ENCODE measurements at places on chromosomes 1 and 21.

GRCh38 chr1:175792136-175792535, 48.7 kb upstream of the TNR start:
- DNase-seq, result no peak

DNA sequence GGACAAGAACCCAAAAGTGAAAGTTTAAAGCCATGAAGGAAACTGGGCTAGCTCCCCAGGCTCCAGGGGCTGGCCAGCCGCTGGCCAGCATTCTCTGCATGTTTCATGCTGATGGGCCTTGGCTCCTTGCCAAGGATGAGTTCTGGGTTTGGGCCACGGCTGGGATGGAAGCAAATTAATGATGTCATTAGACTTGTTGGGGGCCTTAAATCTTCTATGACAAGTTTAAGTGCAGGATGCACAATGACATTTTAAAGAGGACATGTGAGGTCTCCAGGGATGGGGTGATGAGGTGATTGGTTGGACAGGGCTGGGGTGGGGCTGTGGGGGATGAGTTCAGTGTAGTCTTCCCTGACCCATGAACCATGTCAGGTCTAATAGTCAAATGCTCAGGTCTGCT, 199.6 kb downstream of the TRABD2B start:
- DNase-seq, result no peak

- no peak for DNase-seq
Observed at GRCh38 chr1:82395440-82395839, 594.7 kb downstream of the ADGRL2 start.

GRCh38 chr1:41870076-41870562, 48.6 kb downstream of the HIVEP3 start:
- no peak for DNase-seq

- no peak for DNase-seq
Observed at GRCh38 chr1:16042096-16042495, 1.5 kb upstream of the CLCNKB start.

DNA sequence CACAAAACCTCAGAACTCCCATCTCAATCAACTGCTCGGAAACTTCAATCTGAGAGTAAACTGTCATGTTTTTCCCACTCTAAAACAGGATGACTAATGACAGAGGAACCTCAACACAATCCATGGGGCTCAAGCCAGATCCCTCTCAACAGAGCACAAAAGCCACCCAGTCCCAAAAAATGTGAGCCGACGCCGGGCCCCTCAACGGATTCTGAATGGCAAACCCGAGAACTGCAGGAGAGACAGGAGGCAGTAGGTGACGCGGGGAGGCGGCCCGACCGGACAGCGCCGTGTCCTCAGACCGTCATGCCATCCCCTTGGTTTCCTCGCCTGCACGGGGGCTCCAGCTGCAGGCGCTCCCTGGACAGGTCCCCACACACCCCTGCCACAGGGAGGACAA, 53.4 kb downstream of the SSBP3 start:
- DNase-seq, result no peak

DNA sequence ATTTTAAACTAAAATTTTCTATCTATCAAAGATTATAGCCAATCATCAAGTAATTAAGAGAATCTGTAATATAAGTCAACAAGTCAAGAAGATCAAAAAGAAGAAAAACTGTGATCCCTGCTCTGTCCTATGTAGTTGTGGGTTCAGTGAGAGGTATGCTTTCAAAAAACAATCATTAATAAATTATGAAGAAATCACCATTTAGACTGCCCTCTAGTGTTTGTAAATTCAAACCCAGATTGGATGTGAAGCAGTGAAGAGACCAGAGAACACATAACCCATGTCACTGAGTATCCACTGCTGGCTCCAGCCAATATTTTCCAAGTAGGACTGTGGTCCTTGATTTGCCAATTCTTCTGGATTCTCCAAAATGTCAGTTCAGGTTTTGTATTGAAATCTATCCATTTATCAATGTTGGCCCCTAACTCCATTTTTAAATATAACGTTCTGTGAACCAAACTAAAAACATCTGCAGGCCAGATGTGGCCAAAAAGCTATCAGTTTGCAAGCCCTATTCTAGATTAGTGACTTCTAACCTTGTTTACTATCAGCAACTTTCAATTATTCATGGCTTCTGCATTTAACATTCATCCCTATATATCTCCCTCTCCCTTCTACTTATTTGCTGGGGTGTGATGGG, 467.5 kb upstream of the CXADR start:
- no peak for DNase-seq

DNA sequence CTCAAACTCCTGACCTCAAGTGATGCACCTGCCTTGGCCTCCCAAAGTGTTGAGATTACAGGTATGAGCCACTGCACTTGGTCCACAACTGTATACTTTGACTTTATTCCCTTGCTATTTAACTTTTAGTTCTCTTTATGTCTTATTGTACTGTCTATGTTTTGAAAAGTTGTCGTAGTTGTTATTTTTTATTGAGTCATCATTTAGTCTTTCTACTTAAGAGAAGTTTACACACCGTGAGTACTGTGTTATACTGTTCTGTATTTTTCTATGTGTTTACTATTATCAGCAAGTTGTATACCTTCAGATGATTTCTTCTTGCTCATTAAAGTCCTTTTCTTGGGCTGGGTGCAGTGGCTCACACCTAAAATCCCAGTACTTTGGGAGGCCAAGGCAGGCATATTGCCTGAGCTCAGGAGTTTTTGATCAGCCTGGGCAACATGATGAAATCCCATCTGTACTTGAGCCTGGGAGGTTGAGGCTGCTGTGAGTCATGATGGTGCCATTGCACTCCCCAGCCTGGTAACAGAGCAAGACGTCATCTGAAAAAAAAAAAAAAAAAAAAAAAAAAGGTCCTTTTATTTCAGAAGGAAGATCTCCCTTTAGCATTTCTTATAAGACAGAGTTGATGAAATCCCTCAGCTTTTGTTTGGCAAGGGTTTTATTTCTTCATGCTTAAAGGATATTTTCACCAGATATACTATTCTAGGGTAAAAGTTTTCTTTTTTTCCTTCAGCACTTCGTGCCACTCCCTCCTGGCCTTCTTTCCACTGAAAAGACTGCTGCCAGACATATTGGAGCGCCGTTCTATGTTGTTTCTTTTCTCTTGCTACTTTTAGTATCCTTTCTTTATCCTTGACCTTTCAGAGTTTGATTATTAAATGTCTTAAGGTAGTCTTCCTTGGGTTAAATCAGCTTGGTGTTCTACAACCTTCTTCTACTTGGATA, 47.6 kb downstream of the TNFSF18 start:
- no peak for DNase-seq

DNA sequence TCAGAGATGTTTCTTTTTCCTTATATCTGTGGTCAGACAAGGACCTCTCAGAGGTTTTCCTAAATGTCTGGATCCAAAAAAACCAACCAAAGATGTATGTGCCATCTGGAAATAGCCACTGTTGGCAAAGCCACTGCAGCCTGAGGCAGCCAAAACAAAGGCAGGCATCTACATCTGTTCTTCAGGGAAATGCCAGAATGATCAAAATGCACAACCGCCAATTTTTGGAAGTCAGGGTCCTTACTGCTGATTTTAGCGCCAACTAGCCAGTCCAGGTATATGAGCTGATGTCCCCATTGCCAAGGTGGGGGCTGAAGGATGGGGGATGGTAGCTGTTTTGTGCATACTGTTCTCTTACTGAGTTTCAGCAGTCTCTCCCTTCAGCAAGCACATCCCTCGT, 45.9 kb downstream of the SYT14 start:
- DNase-seq, result no peak

DNA sequence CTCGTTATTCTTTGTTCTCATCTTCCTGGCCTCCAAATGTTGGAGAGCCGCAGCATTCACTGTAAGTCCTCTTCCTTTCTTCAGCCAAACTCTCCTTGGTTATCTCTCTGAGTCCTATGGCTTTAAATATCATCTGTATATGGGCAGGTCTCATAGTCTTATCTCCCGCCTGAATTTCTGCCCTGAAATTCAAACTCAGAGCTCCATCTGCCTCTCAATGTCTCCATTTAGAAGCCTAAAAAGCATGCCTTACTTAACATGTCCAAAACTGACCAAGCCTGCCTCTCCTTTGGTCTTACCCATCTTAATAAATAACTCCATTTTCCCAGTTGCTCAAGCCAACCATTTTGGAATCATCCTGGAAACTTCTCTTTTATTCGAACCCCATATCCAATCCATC, 80.7 kb downstream of the DHRS3 start:
- no peak for DNase-seq

GRCh38 chr1:221937155-221937953, 195.5 kb upstream of the DUSP10 start:
- DNase-seq, result no peak

- DNase-seq, result no peak
Observed at GRCh38 chr1:203627851-203628200, 1.2 kb downstream of the ATP2B4 start.

DNA sequence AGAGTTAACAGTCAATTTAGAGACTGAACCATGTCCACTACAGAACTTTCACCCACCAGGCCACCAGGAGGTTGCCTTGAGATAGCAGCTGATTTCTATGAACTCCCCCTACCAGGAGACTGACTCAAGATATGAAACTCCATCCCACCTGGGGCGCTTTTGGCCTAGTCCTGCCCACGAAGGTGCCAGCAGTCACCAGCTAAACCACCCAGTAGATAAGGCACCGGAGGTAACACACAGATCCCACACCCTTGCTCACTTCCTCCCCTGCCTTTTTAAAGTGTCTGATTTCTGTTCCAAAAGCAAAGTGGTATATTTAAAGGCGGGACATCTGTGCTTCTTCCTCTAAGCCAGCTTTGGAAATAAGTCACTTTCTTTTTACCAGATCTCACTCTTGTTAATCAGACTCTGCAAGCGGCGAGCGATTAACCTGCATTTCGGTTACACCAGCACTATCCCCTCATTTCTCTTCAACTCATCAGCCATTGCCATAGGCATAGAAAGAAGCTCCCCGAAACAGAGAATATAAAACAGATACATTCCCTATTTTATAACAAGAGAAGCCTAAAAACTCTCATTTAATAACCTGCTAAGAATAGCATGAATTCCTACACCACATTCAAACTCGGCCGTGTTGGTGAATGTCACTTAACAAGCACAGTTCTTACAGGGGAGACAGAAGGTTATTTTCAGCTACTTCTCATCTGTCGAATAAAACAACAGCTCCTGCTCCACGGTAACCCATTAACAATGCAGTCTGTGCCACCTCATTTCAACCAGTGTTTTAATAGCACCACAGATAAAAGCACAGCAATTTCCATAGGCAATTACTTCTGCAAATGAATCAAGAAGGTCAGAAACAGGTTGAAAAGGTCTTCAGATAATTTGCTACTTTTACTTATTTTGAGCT, 318.1 kb downstream of the KCNH1 start:
- DNase-seq, result no peak

GRCh38 chr21:24590261-24590660, 1017.0 kb downstream of the MRPL39 start:
- DNase-seq, result no peak

DNA sequence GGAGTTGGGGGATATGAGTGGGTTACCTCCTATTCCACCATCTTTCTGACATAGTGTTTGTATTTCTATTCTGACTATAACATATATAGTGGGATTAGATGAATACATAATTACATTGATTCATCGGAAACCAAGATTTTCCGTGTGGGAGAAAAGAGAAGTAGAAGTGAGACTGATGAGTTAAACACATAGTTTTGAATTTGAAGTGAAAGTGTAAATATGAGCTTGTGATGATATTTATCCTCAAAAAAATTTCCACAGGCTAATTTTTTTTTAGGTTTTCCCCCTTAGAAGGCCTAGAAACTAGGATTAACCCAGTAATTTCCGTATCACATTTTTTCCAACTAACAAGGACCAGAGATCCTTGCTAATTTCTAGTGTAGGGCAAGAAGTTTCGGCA, 6.9 kb downstream of the CD1B start:
- DNase-seq, result no peak

GRCh38 chr1:202068596-202068995, 54.1 kb upstream of the GPR37L1 start:
- no peak for DNase-seq

GRCh38 chr1:207172321-207172720, 68.3 kb downstream of the C4BPA start:
- DNase-seq, result no peak

- DNase-seq, result no peak
Observed at GRCh38 chr1:181255270-181255929, 166.9 kb downstream of the IER5 start.

- no peak for DNase-seq
Observed at GRCh38 chr1:2208309-2209239, 14.0 kb upstream of the FAAP20 start.

- DNase-seq, result no peak
Observed at GRCh38 chr1:150927624-150928023, 1.5 kb downstream of the SETDB1 start.

DNA sequence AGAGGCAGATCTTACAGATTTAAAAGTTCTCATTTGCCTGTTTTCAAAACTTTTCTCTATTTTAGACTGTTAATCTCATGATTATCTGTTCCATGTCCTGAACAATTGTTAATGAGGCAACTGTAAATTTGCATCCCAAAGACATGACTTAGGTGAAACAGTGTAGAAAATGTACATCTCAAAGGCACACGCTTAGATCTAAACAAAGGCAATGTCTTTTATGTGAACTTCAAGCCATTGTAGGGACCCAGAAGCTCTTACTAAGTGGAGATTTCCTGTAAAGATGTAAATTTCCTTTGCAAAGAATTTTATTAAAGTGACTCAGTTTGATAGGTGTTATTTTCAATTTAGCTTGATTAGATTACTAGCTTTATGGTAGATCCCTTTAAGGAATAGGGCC, 125.2 kb upstream of the F3 start:
- no peak for DNase-seq

GRCh38 chr1:228175316-228176023, 9.9 kb downstream of the IBA57 start:
- DNase-seq, result no peak

DNA sequence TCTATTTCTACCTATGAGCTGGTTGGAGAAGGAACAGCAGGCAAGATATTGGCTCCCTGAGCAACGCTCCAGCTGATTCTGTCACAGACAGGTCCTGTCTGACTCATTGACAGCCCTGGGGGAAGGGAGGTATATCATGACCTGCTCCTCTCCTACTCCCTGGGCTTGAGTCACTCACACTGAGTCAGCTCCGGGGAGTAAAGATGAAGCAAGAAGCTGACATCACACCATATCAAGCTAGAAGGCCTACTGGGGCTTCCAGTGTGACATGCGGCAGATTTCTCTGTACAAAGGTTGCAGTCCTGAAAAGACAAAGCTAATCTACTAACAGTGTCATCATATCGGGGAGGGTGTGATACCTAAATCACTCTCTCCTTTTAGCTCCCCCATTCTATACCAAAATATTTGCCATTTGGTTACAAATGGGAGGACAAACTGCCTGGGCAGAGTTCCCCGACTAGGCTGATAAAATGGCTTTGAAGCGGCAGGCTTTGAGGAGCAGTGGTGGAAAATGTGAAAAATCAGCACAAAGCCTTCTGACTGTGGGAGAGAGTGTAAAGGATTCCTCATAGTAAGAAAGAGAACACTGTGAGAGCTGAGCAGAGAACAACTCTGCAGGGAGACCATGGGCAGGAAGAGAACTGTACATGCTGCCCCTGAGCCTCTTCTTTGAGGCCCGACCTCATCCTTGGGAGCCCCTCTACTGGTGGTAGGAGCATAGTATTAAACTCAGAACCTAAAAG, 15.5 kb downstream of the PI4KB start:
- DNase-seq, result no peak

All from forelimb muscle (tissue), 1 donor.